ENCODE measurements at places on chromosomes 1 and 21.

- DNase-seq = no peak
These were observed 19.9 kb upstream of the NEK2 start for GRCh38 chr1:211695135-211695816.

DNA sequence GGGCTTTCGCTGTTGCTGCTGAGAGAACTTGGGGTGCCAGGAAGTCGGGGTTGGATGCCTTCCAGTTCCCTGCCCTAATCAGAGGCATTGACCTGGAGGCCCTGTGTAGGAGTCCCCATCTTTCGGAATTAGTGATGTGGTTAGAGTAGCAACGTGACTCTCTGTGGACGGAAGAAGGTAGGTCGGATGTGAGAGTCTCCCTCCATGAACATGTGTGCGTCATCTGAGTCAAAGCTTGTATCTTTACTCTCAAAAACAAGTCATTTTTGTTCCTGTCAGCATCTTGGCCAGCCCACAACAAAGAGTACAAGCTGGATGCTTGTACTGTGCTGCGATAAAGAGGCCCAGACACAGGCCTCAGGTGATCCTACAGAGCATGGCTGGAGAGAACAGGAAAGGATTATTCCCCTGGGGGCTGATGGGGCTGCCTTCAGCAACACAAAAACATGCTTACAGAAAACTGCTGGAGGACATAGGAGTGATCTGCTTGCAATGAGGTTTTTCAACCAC, 31.0 kb upstream of the IL10 start:
- peak; percentile 84 for DNase-seq

DNA sequence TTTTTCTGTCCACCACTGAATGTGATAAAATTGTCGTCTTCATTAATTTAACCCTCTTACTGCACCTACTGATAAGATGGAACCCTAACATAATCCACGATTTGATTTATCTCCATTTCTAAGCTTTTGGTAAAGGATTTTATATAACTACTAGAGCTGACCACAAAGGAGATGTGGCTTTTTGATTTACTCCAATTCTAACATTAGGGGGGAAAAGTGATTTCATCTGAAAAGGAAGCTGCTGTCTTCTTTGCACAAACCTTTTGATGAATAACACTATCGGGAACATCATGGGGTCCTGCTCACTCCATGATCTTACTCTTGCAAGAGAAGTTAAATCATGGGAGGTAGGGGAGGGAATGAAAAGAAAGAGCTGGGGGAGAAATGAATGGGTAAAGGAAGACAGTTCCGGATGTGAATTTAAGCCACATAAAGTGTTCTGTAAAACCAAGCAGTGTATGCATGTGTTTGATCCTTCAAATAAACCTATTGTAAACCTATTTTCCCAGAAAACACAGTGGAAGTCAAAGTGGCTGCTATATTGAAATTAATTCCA, 161.8 kb downstream of the GABPA start:
- no peak for DNase-seq

DNA sequence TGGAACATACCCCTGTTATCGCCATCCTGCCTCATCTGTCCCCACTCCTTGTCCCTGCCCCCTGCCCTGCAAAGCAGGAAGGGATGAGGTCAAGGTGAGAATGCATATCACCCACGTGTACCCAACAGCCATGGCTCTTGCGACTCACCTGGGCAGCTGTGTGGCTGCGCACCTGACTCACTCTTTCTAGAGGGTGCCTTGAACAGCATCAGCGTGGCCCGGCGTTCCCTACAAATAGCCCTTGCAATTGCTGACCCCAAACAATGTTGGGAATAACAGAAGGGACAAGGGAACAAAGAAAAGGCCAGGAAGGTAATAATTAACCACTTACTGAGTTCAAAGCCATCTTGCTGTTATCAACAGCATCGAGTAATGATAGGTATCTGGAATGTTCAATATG, 10.2 kb downstream of the TMPRSS2 start:
- DNase-seq = no peak

DNA sequence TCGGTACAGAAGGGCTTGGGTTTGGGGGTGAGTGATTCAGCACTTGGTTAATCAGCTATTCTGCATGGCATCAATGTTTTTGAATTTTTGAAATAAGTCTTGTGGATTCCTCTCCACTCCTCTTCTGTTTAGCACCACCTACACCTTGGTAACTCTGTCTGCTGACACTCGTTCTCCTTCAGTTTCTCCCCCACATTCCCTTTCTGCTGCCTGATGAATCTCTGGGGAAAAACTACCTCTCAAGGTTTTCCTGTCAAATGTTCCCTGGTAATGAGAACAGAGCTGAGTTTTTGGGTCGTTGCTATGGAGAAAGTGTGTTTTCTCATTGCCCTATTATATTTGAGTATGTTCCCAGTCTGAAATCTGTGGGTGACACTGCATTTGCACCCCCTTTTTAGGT, 108.2 kb downstream of the GABPA start:
- DNase-seq = no peak

DNA sequence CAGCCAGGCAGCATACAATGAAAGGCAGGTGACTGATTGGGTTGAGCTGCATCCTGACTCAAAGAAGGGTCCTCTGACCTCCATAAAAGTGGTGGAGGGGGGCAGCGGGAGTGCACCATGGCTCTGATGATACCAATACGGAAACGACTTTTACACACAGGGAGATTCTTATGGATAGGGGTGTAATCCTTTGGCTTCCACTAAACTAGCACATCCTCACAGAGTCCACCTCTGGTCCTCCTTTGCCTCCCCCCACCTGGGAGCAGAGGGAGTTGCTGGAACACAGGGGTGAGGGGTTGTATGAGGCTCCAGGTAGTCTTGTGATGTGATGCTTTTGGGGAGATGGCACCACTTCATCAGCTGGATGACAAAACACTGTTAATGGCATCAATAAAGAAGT, 361.0 kb downstream of the BARHL2 start:
- no peak for DNase-seq

GRCh38 chr21:32795802-32796559, 24.4 kb upstream of the PAXBP1 start:
- DNase-seq = no peak

- DNase-seq = no peak
These were observed 11.7 kb upstream of the TINAGL1 start for GRCh38 chr1:31564606-31564989.

DNA sequence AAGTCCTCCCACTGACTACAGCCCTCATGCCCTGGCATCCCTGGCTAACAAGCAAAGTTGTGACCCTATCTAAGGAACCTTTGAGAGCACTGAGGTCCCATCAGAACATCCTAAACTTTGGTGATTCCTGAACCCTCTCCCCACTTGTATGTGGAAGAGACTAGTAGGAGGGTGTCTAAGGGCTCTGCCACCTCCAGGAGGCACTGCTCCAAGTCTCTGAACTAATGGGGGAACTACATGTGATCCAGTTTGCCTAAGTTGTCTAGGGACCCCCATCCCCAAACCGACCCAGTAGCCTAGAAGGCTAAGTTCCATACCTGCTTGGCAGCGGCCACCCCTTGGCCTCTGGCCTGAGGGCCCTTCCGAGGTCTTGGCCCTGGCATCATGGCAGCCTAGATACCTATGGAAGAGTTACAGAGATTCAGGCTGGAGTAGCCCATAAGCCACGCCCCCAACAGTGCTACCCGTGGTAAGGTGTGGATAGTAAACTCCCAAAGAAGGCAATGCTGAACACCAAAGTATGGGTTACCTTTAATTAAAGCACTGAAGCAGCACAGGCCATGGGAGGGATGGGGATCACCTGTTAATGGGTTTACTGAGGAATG, 1.7 kb downstream of the CC2D1B start:
- DNase-seq = no peak

DNA sequence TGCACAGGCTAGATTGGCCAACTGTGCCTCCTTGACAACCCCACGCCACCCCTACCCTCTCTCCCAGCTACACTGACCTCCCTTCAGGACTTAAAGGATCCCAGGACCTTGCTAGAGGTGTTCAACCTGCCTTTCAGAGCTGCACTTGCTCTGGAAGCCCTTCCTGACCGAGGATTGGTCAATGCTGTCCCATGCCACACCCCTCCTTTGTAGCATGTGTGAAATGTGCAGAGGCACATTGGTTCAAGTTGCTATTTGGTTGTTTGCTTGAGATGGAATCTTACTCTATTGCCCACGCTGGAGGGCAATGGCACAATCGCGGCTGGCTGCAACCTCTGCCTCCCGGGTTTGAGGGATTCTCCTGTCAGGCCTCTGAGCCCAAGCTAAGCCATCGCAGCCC, 21.8 kb downstream of the ACTA1 start:
- DNase-seq = no peak

DNA sequence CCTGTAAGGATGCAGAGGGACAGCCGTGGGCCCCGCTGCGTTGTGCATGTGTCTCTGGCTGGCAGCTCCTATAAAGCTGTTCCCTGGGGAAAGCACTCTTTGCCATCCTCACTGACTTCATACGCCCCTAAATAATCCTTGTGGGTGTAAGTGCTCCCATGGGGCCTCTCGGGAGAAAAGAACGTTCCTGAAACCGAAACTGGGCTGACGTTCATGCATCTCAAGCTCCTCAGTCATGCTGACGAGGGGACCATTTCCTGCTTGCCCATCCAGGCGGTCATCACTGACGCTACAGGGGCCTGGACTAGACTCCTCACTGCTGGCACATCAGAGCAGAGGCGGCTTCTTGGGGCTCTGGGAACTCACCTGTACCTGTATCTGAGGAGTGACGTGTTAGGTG, 73.1 kb upstream of the USP24 start:
- no peak for DNase-seq

DNA sequence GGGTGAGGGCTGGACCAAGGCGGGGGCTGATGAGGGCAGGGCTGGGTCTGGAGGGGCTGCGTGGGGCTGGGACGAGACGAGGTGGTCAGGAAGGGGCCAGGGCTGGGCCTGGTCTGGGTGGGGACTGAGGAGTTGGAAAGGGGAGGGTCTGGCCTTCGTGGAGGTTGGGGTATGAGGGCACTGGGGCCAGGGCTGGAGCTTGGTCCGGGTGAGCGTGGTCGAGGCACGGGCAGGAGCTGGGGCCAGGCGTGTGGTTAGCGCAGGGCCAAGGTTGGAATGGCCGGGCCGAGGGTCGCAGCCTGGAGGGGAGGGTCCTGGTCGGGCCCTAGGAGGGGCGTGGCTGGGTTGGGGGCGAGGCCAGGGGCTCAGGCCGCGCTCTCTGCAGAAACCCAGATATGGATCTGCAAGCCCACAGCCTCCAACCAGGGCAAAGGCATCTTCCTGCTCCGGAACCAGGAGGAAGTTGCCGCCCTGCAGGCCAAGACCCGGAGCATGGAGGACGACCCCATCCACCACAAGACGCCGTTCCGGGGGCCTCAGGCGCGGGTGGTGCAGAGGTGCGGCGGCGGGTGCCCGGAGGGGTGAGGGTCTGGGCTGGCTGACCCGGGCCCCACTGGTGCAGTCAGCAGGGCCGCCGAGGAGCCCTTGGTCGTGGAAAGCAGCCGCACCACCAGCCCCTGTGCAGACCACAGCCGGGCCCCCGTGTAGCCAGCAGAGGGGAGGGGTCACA, 9.0 kb downstream of the TTLL10 start:
- no peak for DNase-seq

- no peak for DNase-seq
These were observed 31.7 kb downstream of the PRMT2 start for GRCh38 chr21:46666941-46667740.

GRCh38 chr1:168921629-168922028, 184.9 kb upstream of the ATP1B1 start:
- DNase-seq = no peak

GRCh38 chr21:34836103-34836932, 167.5 kb downstream of the CLIC6 start:
- no peak for DNase-seq

DNA sequence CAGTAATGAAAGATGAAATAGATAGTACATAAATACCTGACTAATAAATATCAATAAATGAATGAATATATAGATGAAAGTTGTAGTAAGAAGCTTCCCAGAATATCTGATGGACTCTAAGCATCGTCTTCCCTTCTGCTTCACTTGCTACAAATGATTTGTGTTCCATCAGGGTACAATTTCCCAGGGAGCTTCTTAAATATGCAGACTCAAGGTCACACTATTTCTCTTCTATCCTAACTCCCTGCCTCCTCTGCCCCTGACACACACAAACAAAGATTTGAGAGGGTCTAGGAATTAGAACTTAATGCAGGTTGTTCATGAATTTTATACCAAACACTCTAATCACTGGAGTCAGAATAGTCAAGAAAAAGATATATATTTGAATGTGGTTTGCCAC, 415.9 kb upstream of the TMPRSS15 start:
- DNase-seq = no peak

GRCh38 chr1:62012836-62013235, 181.8 kb upstream of the L1TD1 start:
- no peak for DNase-seq

DNA sequence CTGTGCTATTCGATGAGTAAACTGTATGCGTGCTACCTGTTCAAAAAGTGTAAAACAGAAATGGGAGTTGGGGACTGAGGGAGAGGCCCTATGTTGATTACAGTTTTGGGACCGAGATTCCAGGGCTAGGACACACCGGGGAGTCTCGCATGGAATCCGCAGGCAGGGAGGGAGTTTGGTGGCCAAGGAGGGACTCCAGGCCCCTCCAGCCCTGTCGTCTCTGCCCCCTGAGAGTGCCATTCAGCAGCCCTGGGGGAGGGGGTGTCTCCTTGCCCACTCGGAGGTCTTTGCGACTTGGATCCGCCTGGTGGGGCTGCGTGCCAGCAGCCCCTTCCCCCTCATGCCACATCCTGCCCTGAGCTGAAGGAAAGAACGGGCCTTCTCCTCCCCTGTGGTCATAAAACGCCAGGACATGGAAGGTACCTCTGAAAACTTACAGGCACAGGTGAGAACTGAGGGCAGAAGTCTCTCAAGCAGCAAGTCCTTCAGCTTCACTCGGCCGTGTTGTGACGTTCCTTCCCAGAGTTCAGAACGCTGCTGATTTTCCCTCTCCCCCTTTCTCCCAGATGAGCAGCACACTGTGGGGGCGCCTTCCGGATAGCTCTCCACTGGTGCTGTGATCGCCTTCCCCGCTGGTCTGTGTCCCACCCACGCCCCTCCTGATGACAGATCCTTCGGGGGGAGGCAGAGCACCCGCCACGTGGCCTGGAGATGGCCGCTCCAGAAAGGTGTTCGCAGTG, 141.4 kb downstream of the PEX14 start:
- no peak for DNase-seq

DNA sequence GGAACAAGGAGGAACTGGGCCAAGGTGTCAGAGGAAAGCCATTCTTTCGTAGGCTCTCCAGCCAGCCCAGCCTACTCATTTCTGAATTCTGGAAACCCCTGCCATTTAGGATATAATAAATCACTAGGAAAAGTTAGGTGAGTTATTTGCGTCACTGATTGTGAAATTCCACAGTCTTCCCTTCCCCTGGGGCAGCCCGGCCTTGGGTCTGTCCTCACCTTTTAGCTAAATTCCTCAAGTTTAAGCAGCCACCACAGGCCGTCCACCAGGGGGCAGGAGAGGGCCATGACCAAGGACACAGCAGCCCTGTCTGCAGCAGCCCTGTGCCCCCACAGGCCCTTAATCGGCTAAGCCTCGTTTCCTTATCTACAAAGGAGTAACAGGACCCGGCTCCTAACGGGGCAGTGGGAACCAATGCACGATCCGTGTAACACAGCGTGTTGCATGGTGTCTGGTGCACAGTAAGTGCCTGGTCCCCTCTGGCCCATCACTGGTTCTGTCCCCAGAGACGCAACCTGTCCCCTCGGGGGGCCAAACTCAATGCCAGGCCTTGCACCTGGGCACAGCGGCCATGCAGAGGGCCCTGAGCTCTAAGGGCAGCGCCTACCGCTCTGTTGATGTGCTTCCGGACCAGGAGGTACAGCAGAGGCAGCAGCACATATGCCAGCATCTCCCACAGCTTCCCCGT, 18.1 kb downstream of the GPR157 start:
- DNase-seq = peak; percentile 78

- DNase-seq = no peak
These were observed 1.3 kb downstream of the SLAMF1 start for GRCh38 chr1:160645386-160646130.

- DNase-seq = no peak
These were observed 122.9 kb downstream of the EVI5 start for GRCh38 chr1:92662048-92662447.
